HS-5 (cell line): ENCODE measurements at places on chromosomes 2 and 18.

DNA sequence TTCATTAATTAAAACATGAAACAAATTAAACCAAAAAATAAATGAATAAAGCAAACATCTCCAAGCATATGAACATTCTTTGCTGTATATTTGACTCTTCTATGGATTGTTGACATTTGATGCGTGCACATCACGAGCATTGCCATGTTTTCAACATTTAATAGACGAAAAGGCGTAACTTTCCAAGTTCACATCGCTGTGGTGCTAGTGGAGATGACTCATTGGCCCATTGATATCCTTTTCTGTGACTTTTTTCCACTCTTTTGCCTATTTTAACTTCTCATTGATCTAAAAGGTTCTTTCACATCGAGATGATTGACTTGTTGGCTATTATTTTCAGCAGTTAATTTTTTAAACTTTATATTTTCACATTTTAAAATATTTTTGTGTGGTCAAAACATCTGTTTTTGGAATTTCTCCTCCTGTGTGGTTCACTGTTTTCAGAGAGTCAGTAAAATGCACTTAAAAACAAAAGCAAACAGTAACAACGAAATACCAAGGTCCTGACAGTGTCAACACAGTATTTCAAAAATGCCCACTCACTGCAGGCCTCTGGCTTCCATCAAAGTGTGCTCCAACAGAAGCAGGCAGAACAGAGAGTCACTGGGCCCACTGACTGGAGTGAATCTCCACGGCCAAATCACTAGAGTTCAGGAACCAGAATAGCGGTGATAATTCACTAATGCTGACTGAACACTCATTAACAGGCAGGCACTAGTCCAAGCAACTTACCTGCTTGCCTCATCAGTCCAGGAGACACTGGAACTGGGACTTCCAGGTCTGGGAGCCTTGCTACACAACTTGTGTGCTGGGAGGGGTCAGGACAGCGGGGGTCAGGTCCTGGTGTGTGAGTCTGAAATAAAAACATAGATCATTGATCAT is 372.2 kb upstream of the SMIM21 start:
- DNase-seq: no peak

DNA sequence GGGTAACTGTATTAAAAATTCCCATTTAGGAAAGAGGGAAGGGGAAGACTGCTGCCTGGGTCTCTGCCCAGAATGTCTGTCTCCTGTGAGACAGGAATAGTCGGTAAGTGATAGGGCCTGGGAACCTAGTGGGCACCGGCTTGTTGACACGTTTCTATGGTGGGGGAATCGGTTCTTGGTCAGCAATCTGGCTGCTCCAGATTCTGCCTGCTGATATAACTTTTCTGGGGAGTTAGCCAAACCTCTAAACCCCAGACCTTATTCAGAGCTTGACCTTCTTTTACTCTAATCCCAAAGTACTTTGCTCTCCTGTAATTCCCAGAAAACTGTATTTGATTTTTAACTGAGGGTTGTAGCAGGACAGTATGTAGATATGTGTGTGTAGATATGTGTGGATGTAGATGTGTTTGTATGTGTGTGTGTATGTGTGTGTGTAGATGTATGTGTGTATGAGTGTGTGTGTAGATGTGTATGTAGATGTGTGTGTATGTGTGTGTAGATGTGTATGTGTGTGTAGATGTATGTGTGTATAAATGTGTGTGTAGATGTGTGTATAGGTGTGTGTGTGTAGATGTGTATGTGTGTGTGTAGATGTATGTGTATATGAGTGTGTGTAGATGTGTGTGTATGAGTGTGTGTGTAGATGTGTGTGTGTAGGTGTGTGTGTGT is 61.8 kb upstream of the TXNDC2 start:
- DNase-seq: no peak

GRCh38 chr2:182818925-182819324 is 47.5 kb downstream of the FRZB start:
- DNase-seq: no peak

GRCh38 chr18:49756671-49757362 is 56.5 kb downstream of the ACAA2 start:
- no peak for DNase-seq

GRCh38 chr2:8677646-8678592 is 3.9 kb upstream of the ID2 start:
- DNase-seq: no peak

- DNase-seq: no peak
Measured at GRCh38 chr18:22713511-22713910, 219.6 kb upstream of the RBBP8 start.

- DNase-seq: no peak
Measured at GRCh38 chr18:51480407-51481261, 283.2 kb upstream of the MEX3C start.

DNA sequence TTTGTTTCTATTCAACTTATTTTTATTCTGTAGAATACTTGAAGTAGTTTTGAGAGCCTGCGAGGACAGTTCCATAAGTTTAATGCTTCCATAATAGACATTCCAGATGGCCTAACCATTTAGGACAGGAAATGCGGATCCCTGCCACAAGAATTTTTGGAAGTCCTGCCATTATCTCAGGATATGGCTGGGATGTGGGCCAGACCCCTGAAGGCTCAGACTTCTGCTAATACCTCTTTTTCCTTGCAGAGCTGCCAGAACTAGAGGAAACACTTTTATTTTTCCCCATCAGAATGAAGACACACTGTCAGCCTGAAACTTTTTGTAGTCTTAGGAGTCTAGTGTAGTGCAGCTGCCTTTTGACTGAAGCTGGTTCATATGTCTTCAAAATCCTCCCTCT is 806.5 kb downstream of the TDRD15 start:
- DNase-seq: no peak

GRCh38 chr2:191707542-191707941 is 29.6 kb downstream of the NABP1 start:
- DNase-seq: no peak

GRCh38 chr2:238925281-238925680 is 77.4 kb downstream of the TWIST2 start:
- no peak for DNase-seq

DNA sequence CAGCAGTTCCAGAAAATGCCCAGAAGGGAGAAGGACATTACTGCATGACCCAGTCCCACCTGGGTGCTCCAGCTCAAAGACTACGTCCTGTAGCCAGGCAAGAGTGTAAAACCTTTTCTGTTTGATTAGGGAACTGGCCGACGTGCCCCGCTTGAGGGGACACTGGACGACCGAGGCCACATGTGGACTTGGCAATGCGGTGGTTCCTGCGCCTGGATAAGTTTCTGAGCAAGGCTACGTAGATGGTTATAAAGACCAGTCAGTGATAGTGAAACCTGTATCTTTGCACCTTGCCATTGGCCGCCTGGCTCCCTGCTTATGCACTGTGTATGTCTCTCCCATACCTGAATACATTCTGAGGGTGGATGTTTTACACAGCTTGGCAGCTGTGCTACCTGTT is 567.0 kb upstream of the CRIM1 start:
- DNase-seq: no peak

DNA sequence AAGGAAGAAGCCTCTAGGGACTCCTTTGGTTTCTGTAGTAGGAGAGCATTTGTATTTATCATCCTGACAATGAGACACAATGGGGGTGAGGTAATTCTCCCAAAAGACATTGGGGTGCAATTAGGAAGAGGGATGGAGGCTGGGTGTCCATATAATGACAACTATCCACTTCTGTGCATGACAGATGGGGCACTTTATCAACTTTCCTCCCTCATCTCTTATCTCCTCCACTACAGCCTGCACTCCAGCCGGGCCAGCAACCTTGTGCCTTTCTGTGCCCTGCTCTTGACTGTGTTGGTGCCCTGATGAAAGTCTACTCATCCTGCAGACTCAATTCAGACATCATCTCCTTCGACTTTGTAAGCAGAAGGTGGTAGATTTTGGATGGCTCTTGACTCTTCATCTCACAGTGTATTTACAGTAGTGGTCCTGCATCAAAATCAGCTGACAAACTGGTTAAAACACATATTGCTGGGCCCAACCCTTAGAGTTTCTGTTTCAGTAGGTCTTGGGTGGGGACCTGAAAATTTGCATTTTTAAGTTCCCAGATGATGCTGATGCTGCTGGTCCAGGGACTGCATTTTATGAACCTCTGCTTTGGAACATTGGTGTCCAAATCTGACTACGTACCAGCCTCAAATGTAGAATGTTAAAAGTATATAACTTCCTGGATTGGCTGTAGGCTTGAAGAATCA is 40.8 kb upstream of the CFAP36 start:
- no peak for DNase-seq
